ENCODE measurements at places on chromosomes 1 and 21.

DNA sequence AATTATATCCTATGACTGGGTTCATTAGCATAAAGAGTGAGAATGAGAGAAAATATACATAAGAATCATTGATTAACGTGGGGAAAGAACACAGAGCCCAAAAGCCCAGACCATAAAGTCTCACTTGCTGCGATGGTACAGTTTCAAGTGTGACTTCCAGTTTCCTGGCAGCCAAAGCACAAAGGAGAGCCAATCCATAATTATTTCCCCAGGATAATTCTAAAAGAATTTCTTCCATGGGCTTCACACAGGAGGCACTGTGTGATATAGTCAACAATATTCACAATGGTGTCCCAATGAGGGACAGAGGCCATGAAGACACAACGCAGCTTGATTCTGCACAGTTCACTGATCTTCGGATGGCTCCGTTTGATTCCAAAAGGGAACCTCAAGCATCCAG lies 321.6 kb downstream of the PLPP3 start:
- DNase-seq, result no peak

DNA sequence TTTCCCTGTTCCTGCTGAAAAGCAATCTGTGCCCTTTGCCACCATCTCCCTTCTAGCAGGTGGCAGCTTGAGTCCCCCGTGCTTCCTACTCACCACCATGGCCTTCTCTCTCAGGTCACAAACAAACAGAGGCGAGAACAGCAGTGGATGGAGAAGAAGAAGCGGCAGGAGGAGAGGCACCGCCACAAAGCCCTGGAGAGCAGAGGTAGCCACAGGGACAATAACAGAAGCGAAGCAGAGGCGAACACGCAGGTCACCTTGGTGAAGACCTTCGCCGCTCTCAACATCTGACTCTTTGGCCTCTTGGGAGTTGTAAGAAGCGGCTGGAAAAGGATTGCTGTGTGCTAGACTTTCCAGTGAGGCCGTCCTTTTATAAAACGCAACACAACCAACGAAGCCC lies 16.0 kb downstream of the PLA2G2E start:
- DNase-seq, result no peak

DNA sequence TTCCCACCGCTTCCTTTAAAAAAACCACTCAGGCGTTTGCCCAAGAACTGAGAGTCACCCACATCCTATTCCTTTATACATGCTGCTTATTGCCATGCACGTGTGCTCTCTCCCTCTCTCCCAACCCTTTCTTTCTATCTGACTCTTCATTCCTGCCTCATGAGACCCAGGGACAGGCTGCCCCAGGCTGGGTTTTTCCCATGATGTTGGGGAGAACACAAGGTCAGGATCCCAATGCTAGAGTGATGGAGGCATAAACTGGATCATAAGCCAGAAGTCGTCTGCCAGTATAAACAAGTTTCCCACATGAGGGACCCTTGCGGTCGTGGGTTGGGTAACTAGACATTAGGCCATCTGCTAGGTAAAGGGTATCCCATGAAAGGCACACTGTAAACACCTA lies 64.9 kb downstream of the CD2 start:
- no peak for DNase-seq

DNA sequence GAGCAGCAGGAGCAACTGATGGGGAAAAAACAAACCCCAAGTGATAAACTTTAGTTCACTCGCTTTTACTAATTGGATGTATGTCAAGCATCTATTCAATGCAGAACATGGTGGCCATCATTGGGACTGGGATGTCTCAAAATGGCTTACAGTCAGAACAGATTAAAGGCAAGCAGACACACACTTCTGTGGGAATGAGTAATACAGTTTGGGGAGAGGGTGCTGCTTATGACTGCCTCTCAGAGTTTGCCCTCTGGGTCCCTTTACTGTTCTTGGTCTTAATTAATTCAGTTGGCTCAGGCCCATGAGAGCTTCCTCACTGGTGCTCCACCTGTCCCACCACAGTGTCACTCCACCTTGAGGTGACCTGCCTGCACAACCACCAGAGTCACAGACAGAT lies 119.5 kb downstream of the TBX19 start:
- DNase-seq, result no peak

- DNase-seq, result no peak
These were observed 45.1 kb upstream of the PALMD start for GRCh38 chr1:99600782-99601181.

DNA sequence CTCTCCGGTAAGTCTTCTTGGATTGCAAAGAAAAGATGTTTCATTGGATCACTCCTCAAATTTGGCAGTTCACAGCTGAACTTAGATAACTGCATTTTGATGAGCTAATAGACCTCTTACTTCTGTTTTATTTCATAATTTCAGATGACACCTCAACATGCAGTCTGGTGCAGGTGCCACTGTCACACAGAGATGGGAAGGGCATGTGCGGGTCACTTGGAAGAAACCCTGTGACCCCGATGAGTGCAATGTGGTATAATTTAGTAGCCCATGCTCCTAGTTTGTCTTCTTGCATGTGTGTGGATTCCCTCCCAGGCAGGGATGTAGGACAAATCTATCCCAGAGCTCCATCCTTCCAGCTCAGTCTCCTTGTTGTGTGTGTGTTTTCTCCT lies 481 bp upstream of the SLAMF1 start:
- DNase-seq, result no peak

Data from inflammatory macrophage (primary cell).